ENCODE measurements at places on chromosomes 2 and 18.

DNA sequence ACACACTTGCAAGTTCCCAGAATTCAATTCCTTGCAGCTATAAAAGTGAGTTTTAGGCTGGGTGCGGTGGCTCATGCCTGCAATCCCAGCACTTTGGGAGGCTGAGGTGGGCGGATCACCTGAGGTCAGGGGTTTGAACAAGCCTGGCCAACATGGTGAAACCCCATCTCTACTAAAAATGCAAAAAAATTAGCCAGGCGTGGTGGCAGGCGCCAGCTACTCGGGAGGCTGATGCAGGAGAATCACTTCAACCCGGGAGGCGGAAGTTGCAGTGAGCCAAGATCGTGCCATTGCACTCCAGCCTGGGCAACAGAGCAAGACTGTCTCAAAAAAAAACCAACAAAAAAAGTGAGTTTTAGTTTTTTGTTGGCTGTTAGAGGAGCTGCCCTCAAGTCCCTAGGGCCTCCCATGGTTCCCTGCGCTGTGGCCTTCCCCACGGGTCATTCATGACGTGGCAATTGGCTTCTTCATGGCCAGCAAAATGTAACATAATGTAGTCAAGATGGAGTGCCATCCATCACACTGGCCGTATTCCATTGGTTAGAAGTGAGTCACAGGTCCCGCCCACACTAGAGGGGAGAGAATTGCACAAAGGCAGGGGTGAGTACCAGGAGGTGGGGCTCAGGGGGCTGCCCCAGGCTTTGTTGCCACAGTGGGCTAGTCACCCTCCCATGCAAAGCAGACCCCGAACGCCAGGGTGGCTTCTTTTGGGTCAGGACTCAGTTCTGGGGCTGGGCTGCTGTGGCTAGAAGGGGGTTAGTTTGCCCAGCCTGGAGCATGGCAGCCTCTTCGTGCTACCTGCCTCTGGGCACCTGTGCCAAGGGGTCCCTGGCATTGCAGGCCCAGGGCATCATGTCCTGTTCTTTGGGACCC is 37.7 kb upstream of the INHBB start:
- no peak for DNase-seq

GRCh38 chr2:240387669-240388358 is 47.6 kb upstream of the GPC1 start:
- DNase-seq = peak; percentile 47

DNA sequence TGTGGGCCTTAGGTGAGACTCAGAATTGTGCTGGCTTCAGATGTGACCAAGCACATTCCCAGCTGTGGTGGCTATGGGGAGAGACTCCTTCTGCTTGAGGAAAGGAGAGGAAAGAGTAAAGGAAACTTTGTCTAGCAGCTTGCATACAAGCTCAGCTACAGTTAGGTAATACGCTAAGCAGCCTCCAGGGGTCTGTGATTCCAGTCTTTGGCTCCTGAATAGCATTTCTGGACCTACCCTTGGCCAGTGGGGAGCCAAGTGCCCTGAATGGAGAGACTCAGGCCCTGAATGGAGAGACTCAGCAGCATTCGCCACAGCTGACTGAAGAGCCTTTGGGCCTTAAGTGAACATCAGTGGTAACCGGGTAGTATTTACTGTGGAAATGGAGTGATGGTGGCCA is 227.4 kb upstream of the CDH7 start:
- no peak for DNase-seq

- DNase-seq = no peak
Measured at GRCh38 chr2:223366566-223366965, 235.6 kb downstream of the SCG2 start.

DNA sequence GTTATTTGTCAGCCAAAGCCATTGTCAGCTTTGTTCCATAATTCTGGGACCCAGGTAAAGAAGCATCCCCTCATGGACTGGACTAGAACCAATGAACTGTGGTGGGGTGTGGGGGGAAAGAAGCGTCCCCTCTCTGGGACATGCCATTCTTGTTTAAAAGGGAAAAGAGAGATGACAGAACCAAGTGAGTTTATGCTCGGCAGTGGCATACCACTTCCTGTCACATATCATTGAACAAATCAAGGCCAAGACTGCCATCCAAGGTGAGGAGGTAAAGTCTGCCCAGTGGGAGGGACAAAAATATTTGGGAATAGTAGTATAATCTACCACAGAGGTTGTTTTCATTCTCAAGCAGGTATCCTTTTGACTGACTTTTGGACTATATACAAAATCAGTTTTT is 4.7 kb upstream of the GLS start:
- DNase-seq = no peak

GRCh38 chr2:162379719-162380580 is 36.0 kb downstream of the GCA start:
- no peak for DNase-seq

DNA sequence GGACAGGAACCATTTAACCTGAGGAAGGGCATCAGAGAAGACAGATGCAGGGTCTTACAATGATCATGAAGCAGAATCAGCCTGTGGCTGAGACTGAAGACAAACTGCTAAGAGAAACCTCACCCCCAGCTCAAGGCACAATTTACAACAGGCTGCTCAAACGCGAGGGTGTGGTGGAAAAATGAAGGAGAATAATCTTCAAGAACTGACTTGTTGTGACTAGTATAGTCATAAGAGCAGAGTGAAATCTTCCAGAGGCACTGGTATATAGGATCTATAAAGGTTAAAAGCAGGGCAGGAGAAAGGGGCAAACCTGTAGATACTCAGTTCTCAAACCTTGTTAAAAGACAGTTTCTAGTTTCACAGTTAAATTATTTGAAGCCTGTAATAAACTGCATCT is 1155.8 kb upstream of the TMEFF2 start:
- no peak for DNase-seq

DNA sequence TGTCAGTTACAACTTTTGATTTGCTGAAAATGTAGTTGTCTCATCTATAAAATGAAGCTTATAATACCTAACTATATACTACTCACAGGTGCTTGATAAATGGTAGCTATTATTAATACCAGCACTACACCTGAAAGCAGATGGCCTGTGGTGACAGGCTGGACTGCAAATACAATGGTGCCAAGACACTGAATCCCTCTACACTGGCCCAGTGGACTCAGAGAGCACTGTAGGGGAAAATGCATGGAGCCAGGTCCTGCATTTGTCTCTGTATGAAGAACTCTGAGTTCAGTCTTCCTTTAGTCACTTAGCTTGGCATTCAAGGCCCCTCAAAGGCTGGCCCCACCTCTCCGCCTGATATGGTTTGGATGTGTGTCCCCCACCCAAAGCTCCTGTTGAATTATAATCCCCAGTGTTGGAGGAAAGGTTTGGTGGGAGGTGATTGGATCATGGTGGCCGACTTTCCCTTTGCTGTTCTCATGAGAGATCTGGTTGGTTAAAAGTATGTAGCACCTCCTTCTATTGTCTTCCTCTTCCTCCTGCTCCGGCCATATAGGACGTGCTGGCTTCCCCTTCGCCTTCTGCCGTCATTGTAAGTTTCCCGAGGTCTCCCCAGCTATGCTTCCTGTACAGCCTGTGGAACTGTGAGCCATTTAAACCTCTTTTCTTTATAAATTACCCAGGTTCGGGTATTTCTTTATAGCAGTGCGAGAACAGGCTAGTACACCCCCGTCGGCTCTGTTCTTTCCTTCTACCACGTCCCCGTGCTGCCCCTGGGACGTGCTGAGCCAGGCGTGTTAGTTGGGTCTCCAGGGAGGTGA is 11.1 kb upstream of the NTSR2 start:
- no peak for DNase-seq

DNA sequence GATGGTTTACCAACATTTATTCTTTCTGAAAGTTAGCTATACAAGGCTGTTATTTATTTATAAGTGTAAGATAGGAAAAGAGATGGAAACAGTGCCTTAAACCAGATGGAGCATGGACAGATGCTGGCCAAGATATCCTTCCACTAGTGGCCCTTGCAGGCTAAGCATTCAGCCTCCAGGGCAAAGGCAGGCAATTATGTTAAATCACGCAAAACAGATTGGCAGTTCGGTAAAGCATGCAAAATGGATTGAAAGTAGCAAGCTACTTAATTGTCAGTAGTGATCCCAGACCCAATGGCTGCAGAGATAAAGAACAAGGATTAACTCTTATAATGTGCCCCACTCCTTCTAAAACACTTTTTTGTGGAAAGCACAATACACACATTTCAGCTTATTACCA is 105.4 kb upstream of the MAP4K3 start:
- DNase-seq = no peak

GRCh38 chr2:129056959-129057317 is 738.3 kb upstream of the HS6ST1 start:
- no peak for DNase-seq

- DNase-seq = no peak
Measured at GRCh38 chr2:237446338-237446665, 32.3 kb upstream of the COL6A3 start.

DNA sequence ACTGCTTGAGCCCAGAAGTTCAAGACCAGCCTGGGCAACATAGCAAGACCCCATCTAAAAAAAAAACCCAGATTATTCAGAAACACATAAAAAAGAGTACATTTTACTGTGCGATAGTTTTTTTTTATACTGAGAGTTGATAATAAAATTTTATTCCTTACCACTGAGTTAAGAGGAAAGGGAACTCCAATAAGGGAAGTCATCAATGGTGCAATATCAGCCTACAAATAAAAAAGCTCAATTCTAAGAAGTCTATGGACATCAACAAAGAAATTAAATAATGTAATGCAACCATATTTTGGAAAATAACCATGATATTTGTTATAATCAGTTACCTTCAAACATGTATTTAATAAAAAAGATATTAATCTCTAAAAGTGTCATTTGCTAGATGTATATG is 46.6 kb downstream of the PIGN start:
- no peak for DNase-seq

DNA sequence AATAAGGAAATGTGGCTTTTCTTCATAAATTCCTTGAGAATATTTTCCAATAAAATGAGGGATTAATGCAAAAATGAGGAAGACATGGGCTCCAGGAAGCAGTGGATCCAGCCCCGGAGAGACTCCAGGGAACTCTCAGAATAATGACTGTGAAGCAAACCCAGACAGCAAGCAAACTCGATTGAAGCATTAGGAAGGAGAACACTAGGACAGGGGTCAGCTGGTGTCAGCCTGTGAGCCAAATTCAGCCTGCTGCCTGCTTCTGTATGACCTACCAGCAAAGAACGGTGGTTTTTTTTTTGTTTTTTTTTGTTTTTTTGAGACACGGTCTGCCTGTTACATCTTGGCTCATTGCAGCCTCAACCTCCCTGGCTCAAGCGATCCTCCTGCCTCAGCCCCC is 274.3 kb upstream of the FBXO11 start:
- DNase-seq = no peak

- no peak for DNase-seq
Measured at GRCh38 chr2:240129311-240129710, 6.8 kb downstream of the COPS9 start.

GRCh38 chr2:73408198-73408597 is 22.6 kb downstream of the ALMS1 start:
- DNase-seq = no peak

GRCh38 chr18:25373432-25374179 is 21.6 kb upstream of the ZNF521 start:
- DNase-seq = no peak

GRCh38 chr18:7684357-7684756 is 117.2 kb downstream of the PTPRM start:
- no peak for DNase-seq

- no peak for DNase-seq
Measured at GRCh38 chr18:5417342-5417741, 121.8 kb upstream of the ZBTB14 start.

All from omental fat pad (tissue), 4 donors.